ENCODE measurements at places on chromosomes 16 and 17. TPM values are rescaled to one million over a fixed set of nuclear protein-coding genes. Genes with fewer than 3 reads are reported as not detected.
A peak's percentile ranks its signal among the peaks of the same experiment; 100 is the strongest.

Gene GP1BA
- total RNA-seq, result not detected

DNA sequence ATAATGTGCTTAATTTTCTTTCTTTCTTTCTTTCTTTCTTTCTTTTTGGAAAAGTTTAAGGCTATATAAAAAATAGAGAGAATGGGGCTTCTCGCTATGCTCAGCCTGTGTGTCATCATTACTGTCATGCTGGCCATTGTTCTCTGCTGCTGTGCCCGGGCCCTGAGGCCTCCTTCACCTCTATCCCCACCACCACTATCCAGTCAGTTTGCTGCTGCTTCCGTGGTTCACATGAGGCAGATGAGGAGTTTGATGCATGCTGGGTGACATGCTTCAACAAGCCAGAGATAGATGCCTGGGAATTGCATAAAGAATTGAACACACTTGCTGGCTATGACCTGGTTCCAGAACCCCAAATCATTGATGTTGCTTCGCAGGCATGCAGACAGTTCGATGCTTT lies 36.3 kb downstream of the PITPNC1 start:
- no peaks in the 10 kb centered on the region for H3K27me3 ChIP-seq
- H3K4me3 ChIP-seq, result no peak overlapping the region
- H3K27ac ChIP-seq, result no peak overlapping the region
- no peaks in the 10 kb centered on the region for H3K4me1 ChIP-seq
- DNase-seq, result no peak
- no peaks in the 10 kb centered on the region for H3K36me3 ChIP-seq

Gene ARL5C
- total RNA-seq, result not detected

DNA sequence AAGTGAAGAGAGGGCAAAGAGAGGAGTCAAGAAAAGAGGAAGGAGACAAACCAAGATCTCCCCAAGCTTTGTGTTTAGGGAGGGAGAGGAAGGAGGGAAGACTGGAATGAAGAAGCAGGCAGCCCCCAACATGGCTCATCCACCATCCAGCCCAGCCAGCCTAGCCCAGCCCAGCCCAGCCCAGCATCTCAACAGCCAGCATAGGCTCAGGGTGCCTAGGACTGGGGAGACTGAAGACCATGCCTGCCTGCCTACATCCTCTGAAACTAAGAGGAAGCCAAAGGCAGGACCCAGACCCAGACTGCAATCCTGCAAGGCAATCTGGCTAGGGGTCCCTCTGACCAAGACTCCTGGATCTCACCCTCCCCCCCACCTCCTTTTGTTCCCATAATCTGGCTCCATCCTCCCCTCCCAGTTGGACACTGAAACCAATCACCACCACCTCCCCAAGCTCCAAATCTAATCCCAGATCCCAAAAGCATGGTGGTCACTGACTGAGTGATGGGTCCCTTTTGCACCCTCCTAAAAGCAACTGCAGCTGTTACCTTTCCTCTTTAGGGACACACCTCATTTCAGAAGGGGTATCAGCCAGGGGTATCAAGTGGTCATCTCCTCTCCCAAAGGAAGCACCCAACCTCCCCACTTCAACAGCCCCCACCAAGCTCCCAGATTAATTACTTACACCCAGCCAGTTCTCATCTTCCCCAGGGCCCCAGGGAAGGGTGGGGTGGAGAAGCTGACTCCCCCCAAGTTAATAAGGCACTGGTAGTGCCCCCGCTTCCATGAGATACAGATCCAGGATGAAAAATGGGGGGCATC lies 1.2 kb downstream of the HDAC5 start:
- no peaks in the 10 kb centered on the region for H3K27me3 ChIP-seq
- peaks cover 52% of the 10 kb centered on the region for H3K4me1 ChIP-seq
- H3K36me3 ChIP-seq, result peaks cover 18% of the 10 kb centered on the region
- H3K27ac ChIP-seq, result no peak overlapping the region
- peak overlapping the region; percentile 90 for H3K4me3 ChIP-seq
- no peak for DNase-seq

- DNase-seq, result no peak
- peaks cover 40% of the 10 kb centered on the region for H3K4me1 ChIP-seq
- no peak overlapping the region for H3K27ac ChIP-seq
- no peaks in the 10 kb centered on the region for H3K36me3 ChIP-seq
Measured at GRCh38 chr16:81639931-81640680, 139.0 kb upstream of the PLCG2 start.

DNA sequence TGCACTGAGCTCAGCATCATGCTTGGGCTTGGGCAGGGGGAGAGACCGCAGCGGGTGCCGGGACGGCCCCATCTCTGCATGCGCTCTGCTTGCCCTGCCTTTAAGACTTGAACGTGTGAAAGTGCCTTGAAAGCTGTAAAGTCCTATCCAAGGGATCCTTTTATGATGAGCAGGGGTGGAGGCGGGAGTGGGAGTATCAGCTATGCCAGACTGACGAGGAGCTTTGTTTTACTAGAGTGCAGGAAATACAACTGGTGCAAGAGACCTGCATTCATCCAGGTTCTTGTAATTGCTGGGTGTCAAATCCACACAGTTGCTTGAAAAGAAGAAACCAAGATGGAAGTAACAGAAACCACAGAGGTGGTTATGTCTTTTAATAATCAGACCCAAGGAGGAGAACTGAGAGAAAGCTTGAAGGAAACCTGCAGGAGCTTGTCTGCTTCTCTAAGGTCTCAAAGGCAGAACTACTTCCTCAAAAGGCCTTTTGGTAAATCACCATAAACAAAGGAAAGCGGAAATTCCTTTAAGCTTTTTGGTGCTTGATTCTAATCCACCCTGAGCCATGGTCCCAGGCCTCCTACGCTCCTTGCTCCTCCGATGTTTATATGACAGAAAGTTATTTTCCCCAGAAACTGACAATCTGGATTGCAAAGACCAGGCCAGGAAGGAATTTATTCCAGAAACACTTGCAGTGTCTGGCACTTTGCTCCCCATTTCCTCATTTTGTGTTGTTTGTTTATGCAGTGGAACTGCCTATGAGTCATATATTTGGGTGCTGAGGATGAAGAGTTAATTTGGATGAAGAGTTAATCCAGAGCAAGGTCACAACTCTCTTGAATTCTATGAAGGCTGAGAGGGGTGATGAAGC lies 51.3 kb upstream of the FBXO47 start:
- no peak for DNase-seq
- H3K27me3 ChIP-seq, result no peaks in the 10 kb centered on the region
- no peak overlapping the region for H3K4me3 ChIP-seq
- no peaks in the 10 kb centered on the region for H3K4me1 ChIP-seq
- no peaks in the 10 kb centered on the region for H3K36me3 ChIP-seq

Gene DVL2
- total RNA-seq, result 31.7 TPM

GRCh38 chr17:30824002-30824355 lies 513 bp downstream of the CRLF3 start:
- peak overlapping the region; percentile 73 for H3K27ac ChIP-seq
- no peaks in the 10 kb centered on the region for H3K27me3 ChIP-seq
- H3K36me3 ChIP-seq, result no peaks in the 10 kb centered on the region
- peak overlapping the region; percentile 65 for H3K4me3 ChIP-seq

- peaks cover 5% of the 10 kb centered on the region for H3K27me3 ChIP-seq
- no peak overlapping the region for H3K4me3 ChIP-seq
- DNase-seq, result no peak
- H3K27ac ChIP-seq, result no peak overlapping the region
- no peaks in the 10 kb centered on the region for H3K36me3 ChIP-seq
Measured at GRCh38 chr17:77793971-77794235, 164.6 kb upstream of the TNRC6C start.

DNA sequence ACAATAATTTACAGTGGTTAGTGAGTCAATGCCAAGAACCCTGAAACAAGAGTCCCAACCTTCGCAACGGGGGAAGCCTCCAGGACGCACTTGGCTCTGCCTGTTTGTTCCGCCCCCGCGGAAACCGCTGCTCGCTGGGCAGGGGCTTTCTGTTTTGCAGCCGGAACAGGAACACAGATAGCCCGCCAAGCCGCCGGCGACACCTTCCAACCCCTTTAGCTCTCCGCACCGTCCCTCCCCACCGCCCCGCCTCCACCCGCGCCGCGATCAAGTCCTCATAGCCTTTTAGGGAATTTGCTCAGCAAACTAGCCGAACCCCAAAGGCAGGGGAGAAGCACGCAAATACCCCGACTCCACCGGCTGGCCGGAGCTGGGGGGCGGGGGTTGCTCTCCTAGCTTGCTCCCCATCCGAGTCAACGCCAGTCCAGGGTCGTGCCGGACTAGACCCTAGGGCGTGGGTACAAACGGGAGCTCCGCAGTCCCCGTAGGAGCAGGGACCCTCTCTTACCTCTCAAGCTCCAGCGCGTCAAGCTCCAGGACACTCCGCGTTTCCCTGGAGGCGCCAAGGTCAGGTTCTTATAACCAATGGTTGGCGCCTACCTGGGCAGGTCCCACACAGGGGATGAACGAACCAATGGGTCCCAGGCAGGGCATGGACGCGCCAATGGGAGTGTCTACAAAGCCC lies at the start of gene SLFN13:
Gene SLFN13 (minus strand): TSS at position 553 of the 685 bp plus-strand sequence. CDS start 3,086 bp downstream, outside the sequence.
- no peaks in the 10 kb centered on the region for H3K36me3 ChIP-seq
- peak within 1 kb of the TSS; percentile 48 for H3K4me3 ChIP-seq
- peaks cover 20% of the 10 kb centered on the region for H3K4me1 ChIP-seq
- H3K27me3 ChIP-seq, result peaks cover 72% of the 10 kb centered on the region

Gene LDHD
- 5.7 TPM for total RNA-seq

- no peak for DNase-seq
- H3K4me1 ChIP-seq, result peaks cover 7% of the 10 kb centered on the region
- no peaks in the 10 kb centered on the region for H3K27me3 ChIP-seq
Measured at GRCh38 chr16:82641336-82641984, 14.7 kb downstream of the CDH13 start.

Gene OTOA
- total RNA-seq, result 0.50 TPM

Gene CD300H
- not detected for total RNA-seq

Gene TLCD2
- 3.2 TPM for total RNA-seq

DNA sequence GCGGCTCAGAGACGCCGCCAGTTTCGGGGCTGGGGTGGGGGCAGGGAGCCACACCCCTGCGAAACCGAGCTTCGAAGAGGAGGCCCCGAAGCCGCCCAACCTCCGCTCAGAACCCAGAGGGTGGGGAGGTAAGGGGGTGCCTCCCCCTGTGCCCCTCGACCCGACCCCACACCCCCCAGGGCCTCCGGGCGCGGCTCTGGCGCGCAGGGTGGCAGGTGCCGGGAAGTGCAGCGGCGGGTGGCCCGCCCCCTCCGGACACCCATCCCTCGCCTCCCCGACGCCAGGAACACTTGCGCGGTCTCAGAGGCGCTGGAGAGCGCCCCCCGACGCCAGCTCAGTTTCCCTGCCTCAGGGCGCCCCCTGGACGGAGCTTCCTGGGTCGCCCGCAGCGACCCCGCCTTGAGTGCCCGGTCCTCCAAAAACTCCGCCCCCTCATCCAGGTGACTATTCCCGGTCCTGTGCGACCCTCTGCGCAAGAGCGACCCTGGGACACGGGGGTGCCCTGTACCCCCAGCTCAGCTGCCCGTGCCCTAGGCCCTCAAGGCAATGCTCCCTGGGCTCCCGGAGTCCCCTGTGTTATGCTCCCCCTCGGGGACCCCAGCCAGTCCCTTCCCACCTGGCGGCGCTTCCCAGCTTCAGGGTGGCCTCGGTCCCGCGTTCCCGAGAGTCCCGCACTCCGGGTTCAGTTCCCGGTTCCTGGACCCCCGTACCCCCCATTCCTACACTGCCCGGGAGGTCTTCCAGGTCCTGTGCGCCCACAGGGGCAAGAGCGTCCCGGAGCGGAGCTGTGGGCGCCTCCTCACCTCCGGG lies 562 bp downstream of the PPL start:
- no peak for DNase-seq
- H3K27ac ChIP-seq, result no peak overlapping the region
- no peaks in the 10 kb centered on the region for H3K36me3 ChIP-seq
- H3K27me3 ChIP-seq, result peaks cover 40% of the 10 kb centered on the region
- peaks cover 12% of the 10 kb centered on the region for H3K4me1 ChIP-seq

Gene MYH3
- total RNA-seq, result 4.2 TPM

GRCh38 chr17:81565231-81565630 lies 13.1 kb upstream of the FAAP100 start:
- no peaks in the 10 kb centered on the region for H3K27me3 ChIP-seq
- H3K4me1 ChIP-seq, result peaks cover 44% of the 10 kb centered on the region
- no peak for DNase-seq
- H3K36me3 ChIP-seq, result peaks cover 85% of the 10 kb centered on the region
- no peak overlapping the region for H3K4me3 ChIP-seq

GRCh38 chr16:4513086-4513860 lies 25.3 kb downstream of the CDIP1 start:
- H3K36me3 ChIP-seq, result peaks cover 65% of the 10 kb centered on the region
- no peak for DNase-seq
- no peak overlapping the region for H3K4me3 ChIP-seq
- no peaks in the 10 kb centered on the region for H3K27me3 ChIP-seq
- peaks cover 36% of the 10 kb centered on the region for H3K4me1 ChIP-seq
